Esophagus muscularis mucosa (tissue), 4 donors: ENCODE measurements at places on chromosomes 6 and 20. TPM values are rescaled to one million over a fixed set of nuclear protein-coding genes. Genes with fewer than 3 reads are reported as not detected.

The CDSN gene
- not detected for total RNA-seq

The BPIFA2 gene
- total RNA-seq = 1.7 TPM

The HLA-DRB1 gene
- total RNA-seq = 51.9 TPM

The ZDHHC14 gene
- 10.5 TPM for total RNA-seq

DNA sequence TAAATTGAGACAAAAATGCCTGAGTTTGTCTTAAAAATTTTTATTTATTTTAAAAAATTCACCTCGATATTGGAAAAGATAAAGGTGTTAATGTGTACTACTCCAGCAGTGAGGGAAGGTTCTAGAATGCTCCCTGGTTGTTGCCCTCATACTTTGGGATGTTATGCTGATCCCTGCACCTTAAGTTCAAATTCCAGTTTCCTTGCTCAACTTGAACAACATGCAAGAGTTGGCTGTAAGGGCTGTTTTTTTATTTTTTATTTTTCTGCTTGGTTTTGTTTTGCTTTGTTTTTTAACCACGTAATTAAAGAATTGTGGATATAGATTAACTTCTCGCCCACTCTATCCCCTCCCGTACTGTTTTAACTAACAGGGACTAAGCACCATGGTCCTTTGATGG is 158.7 kb upstream of the CITED2 start:
- no peak for DNase-seq

GRCh38 chr20:19397226-19397625 is 184.8 kb downstream of the SLC24A3 start:
- no peak for DNase-seq

GRCh38 chr6:157841211-157841840 is 18.3 kb downstream of the SNX9 start:
- no peak for DNase-seq

- DNase-seq = no peak
Observed at GRCh38 chr6:107973594-107973993, 15.6 kb upstream of the SEC63 start.

DNA sequence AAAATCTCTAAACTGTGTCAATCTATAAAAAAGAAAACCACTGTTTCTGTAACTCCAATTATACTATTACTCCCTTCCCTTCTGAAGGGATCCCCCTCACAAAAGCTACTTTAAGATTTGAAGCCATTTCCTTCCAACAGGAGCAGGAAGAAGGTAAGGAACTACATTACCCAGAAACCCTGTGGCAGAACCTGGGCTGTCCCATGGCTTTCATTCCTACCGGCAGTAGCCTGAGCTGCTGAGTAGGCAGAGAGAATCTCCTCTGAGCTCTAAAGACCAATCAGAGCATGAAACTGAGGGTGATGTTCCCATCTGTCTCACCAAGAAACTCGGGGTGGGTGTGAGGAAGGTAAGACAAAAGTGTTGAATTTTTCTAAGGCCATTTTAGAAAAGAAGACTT is 108.0 kb upstream of the LRFN2 start:
- DNase-seq = no peak
